ENCODE measurements at places on chromosomes 7 and 10. TPM values are rescaled to one million over a fixed set of nuclear protein-coding genes. Genes with fewer than 3 reads are reported as not detected.

CHRM2 gene
- polyA plus RNA-seq: 10.5 TPM

IRF5 gene
- 7.7 TPM for polyA plus RNA-seq

CDK14 gene
- polyA plus RNA-seq: 60.9 TPM

SEMA3D gene
- polyA plus RNA-seq: 8.8 TPM

GHRHR gene
- 4.3 TPM for polyA plus RNA-seq

H2BK1 gene
- polyA plus RNA-seq: not detected

LRGUK gene
- 3.5 TPM for polyA plus RNA-seq

IQUB gene
- 1.4 TPM for polyA plus RNA-seq

ZNF25 gene
- 40.4 TPM for polyA plus RNA-seq

MYL10 gene
- polyA plus RNA-seq: 0.44 TPM

Data from spinal cord (tissue), 10 donors.